Hair follicle dermal papilla cell (primary cell): ENCODE measurements at places on chromosomes 11 and 22. TPM values are rescaled to one million over a fixed set of nuclear protein-coding genes. Genes with fewer than 3 reads are reported as not detected.

The GAL3ST1 gene
- total RNA-seq, result not detected in 2 replicates

The MRPL16 gene
- total RNA-seq, result 25.9 and 26.1 TPM in 2 replicates

The DDX6 gene
- 160 and 166 TPM in 2 replicates for total RNA-seq

The APOL1 gene
- total RNA-seq, result 2.3 and 3.3 TPM in 2 replicates
